Stimulated activated CD8-positive, alpha-beta memory T cell treated with anti-CD3 and anti-CD28 coated beads, Interleukin-4, amount 100 ng/mL, for 1 hour (primary cell): ENCODE measurements at places on chromosomes 6 and 20.

DNA sequence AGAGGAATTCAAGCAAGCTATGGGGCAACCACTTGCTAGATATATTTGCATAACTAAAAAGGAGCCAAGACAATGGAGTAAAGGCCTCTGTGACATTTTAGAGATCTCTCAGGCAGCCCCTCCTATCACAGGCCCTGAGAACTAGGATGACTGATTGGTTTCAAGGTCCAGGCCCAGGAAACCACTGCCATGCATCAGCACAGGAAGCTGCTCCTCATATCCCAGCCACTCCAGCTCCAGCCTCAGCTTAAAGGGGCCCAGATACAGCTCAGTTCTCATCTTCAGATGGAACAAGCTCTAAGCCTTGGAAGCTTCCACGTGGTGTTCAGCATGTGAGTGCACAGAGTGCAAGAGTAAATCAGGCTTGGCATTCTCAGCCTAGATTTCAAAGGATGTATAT lies 21.1 kb upstream of the THBS2 start:
- DNase-seq, result no peak

GRCh38 chr6:83309344-83309743 lies 116.2 kb downstream of the RWDD2A start:
- no peak for DNase-seq

DNA sequence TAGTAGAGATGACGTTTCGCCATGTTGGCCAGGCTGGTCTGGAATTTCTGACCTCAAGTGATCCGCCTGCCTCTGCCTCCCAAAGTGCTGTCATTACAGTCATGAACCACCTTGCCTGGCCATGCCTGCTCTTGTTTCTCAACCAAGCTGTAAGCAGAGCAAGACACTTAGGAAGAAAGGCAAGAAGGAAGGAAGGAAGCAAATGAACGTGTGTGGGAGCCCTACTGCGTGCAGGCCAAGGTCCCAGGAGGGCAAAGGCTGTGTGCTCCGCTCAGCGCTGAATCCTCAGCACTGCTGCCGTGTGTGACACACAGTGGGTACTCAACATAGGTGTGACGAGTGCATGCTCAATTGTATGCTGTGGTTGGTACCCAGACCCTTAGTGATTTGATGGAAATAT lies 47.4 kb downstream of the SULF2 start:
- DNase-seq, result no peak

DNA sequence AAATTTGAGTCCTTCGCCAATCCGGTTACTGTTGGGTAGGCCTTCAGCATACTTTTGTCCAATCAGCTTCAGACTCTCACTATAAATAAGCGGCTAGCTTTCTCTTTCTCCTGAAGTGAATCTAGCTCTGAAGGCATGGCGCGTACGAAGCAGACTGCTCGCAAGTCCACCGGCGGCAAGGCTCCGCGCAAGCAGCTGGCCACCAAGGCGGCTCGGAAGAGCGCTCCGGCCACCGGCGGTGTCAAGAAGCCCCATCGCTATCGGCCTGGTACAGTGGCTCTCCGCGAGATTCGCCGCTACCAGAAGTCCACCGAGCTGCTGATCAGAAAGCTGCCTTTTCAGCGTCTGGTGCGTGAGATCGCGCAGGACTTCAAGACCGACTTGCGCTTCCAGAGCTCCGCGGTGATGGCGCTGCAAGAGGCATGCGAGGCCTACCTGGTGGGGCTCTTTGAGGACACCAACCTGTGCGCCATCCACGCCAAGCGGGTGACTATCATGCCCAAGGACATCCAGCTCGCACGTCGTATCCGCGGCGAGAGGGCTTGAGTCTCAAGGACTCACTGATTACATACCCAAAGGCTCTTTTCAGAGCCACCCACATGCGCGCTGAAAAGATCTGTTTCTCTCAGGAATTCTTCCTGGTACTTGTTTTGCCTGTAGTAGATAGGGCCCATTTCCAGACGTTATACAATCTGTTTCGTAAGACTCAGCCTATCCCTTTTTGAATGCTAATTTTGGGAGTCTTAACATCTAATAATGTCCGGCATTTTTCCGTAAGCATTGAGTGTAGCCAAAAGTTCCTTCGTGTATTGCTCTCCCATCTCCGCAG lies 102.0 kb downstream of the OR2B2 start:
- peak; percentile 60 for DNase-seq

DNA sequence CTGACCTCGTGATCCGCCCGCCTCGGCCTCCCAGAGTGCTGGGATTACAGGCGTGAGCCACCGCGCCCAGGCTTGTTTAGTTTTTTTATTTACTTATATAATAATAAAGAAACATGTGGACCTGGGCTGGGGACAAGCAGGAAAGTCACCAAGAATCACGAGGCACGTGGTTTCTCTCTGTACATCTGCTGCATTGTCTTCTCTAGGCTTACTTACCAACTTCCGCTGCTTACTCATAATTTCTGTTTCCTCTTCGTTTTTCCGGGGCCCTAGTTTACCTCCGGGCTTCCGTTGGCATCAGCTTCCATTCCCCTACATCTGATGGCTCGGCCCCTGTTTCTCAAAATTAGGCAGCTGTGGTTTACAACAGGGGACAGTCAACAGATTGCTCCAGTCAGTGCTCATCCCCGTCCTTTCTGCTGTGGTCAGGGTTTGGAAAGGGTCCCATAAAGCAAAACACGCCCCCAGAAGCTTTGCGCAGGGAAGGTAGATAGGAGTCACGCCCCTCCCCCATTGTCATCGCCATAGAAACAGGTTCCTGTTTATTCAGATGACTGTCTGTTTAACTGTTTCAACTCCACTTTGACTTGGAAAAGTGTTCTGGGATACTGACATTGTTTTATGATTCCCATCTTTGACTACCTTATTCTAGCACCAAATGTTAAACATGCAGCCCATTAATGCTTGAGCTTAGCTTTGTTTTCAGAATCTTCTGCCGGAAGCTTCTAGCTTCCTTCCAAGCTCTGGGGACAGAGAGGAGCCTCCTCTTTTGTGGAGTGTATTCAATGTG lies 31.9 kb upstream of the TXLNB start:
- peak; percentile 63 for DNase-seq

- DNase-seq, result no peak
Measured at GRCh38 chr6:35599761-35600658, 87.3 kb upstream of the TULP1 start.
